ENCODE measurements at places on chromosomes 7 and 10.

DNA sequence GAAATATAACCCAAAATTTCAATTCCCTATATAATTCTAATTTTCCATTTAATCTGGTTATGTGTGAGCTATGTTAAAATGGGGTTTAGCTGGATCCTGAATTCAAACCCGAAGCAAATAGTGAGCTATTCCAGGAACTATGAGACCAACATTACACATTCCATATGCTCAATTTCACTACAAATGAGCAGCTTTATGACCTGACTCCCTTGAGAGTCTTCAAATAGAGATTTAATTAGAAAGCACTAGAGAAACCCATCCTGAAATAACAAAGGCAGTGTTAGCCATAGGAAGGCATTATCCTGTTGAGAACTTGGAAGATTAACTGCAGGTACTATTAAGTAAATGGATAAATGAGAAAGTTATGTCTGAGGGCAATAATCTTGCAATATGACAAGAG lies 890.0 kb downstream of the GRM8 start:
- no peak for DNase-seq

DNA sequence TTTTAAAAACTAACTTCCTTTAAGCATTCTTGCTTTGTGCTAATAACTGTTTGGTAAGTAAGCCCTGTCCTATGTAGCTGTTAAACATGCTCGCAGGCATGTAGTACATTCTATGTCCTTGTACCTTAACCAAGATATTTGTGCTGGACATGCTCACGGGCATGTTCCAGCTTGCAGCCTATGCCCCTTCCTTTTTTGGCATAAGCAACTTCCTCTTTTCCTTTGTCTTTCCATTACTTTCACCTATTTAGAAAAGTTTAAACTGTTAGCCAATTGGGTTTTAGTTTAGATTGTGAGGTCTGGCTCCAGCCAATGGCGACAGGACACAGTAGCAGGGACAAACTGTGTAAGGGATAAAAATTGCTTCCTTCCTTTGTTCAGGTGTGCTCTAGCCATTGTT lies 14.4 kb upstream of the APBB1IP start:
- no peak for DNase-seq

DNA sequence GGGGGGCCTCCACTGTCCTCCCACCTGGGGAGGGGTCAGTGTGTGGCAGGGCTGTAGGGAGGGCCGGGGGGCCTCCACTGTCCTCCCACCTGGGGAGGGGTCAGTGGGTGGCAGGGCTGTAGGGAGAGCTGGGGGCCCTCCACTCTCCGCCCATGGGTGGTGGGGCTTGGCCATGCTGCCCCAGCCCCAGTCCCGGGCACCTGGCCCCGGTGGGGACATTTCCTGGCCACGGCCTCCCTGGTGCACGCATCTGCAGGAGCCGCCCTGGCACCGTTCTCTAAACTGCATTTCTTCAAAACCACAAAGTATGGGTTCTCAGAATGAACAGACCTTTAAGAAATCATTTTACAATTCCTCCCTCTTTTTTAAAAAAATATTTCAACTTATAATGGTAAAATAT lies 89.3 kb upstream of the PDGFA start:
- DNase-seq, result no peak

- DNase-seq, result no peak
Observed at GRCh38 chr7:120404042-120404441, 131.1 kb downstream of the KCND2 start.

GRCh38 chr10:44974082-44974627 lies 4.5 kb downstream of the DEPP1 start:
- no peak for DNase-seq

GRCh38 chr10:23376229-23376655 lies 31.6 kb upstream of the C10orf67 start:
- DNase-seq, result no peak

DNA sequence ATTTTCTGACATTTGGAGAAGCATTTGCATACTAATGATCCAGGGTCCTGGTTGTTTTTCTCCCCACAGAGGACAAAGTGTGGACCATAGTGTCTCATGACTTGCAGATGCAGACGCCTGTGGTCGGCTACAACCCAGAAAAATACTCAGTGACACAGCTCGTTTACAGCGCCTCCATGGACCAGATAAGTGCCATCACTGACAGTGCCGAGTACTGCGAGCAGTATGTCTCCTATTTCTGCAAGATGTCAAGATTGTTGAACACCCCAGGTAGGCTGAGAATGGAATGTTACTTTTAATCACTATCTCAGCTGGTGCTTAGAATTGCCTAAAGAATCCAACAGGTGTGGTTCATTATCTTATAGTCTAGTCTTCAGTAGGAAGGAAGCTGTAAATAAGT lies 951.5 kb upstream of the C7orf33 start:
- DNase-seq, result no peak

- no peak for DNase-seq
Observed at GRCh38 chr7:39406467-39406866, 159.7 kb upstream of the YAE1 start.

GRCh38 chr7:80807166-80807900 lies 111.5 kb downstream of the SEMA3C start:
- DNase-seq, result no peak

GRCh38 chr10:5595994-5596471 lies 70.4 kb downstream of the ASB13 start:
- DNase-seq, result no peak

DNA sequence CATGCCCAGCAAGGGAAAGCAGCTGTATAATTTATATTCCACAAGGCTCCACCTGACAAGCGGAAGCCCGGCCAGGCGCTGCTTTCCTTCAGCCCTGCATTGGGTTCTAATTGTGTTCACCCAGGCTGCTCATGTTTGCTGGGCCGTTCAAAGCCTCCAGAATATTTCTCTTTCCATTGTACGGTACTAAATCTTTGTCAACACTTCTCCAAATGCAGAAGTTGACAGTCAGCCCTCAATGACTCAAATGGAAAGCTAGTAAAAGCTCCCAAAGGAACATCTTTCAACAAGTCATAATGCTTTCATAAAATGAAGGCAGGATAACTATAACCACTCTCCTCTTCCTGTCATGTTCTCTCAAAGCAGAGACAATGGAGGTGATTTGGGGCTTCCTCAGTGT lies 17.8 kb upstream of the CPXM2 start:
- DNase-seq, result no peak

GRCh38 chr10:5656737-5657579 lies 9.4 kb downstream of the ASB13 start:
- DNase-seq, result no peak

GRCh38 chr10:28681291-28681763 lies 4.0 kb downstream of the BAMBI start:
- DNase-seq, result no peak

DNA sequence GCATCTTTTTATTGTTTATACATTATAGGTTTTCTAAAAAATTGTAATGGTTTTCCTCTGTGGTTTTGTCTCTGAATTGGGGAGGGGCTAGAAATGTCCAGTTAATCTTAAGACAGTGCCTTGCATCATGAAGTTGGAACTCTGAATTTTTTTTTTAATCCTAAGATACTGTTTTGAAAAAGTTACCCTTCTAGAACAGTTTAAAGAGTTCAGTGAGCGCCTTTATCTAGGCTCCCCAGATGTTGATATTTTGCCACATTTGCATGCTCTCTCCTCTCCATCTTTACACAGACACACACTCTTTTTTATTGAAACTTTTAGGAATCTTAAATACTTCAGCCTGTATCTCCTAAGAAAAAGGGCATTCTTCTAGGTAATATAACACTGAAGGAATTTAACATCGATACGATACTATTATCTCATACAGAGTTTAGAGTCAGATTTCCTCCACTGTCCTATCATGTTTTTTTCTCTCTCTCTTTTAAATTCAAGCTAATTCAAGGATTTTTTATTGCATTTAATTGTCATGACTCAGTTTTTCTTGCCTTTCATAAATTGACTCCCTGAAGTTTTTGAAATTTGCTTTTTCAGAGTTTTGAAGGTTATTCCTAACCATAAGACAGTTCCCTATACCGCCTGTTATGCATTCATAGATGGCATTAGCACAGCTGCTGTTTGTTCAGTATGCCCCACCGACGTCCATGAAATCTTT lies 31.5 kb downstream of the PRKAR2B start:
- DNase-seq, result no peak

GRCh38 chr7:124688991-124689390 lies 76.6 kb downstream of the GPR37 start:
- DNase-seq, result no peak

DNA sequence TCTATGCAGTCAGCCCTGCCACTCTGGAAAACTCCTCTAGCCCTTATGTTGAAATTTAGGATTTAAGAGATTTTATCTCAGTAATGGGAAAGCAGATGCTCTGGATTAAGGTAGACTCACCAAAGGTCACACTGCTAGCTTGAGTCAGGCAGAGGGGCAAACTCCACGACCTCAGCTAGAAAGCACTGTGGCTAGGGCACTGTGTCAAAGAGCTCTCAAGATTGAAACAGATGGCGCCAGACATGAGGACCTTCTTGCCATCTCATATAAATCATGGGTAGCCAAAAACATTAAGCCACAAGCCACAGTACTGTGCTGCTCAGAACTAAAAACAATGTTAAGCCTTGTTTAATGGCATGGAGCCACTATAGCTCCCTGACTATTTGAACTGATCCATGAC lies 188.7 kb downstream of the DNAJC1 start:
- DNase-seq, result no peak

- DNase-seq, result no peak
Observed at GRCh38 chr7:129640400-129640799, 28.9 kb downstream of the NRF1 start.

- peak; percentile 20 for DNase-seq
Observed at GRCh38 chr10:43128958-43129706, 9.1 kb upstream of the CSGALNACT2 start.

GRCh38 chr7:27242555-27243339 lies at the start of gene EVX1:
EVX1 (plus strand) TSS chr7:27242802; CDS start chr7:27243031, 229 bp downstream.
- peak; percentile 49 for DNase-seq

DNA sequence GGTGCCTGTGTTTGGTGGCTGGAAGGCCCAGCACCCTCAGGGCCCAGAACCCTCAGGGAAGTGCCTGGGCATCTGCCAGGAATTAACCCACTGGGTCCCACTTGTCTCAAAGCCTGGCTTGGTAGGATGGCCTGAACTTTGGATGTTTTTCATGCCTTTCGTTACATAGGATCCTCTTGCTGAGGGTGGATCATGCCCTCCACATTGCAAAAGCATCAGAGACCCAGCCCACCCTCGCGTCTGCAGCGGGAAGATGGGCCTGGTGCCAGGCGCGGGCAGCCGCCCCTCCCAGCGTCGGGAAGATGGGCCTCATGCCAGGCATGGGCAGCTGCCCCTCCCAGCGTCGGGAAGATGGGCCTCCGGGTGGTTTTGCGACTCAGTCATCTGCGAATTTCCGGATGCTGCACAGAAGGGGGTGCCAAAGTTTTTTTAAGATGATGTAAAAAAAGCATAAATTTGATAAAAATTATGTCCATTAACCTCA lies 51.9 kb upstream of the PRKAR1B start:
- no peak for DNase-seq

DNA sequence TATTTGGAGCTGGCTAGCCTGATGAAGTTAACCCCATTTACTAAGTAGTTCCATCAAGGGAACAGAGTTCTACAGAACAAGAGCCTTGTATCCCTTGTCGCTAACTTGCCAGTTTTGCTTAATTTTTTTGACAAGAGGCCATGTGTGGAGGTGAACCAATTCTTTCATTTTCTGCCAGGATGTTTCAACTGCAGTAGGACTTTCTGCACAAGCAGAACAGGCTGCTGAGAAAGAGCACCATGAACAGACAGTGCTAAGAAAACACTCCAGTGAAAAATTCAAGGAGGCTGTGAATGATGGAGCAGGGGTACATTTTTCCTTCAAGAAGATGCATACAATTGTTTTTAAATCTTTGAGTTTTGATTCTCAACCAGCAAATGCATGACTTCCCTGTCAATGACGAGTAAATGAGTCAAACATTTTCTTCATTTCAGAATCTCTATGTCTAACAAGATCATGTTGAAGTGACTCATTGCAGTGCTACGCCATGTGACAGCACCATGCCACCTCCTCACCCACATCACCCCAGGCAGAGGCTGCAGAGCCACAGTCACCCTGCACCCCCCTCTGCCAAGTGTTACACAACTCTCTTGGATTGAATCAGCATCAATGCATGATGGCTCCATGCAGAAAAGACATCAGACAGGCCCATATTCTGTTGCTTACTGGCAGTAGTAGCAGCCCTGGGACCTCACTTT lies 193.1 kb downstream of the COBL start:
- peak; percentile 71 for DNase-seq

- DNase-seq, result no peak
Observed at GRCh38 chr7:137316648-137317353, 26.7 kb downstream of the PTN start.

DNA sequence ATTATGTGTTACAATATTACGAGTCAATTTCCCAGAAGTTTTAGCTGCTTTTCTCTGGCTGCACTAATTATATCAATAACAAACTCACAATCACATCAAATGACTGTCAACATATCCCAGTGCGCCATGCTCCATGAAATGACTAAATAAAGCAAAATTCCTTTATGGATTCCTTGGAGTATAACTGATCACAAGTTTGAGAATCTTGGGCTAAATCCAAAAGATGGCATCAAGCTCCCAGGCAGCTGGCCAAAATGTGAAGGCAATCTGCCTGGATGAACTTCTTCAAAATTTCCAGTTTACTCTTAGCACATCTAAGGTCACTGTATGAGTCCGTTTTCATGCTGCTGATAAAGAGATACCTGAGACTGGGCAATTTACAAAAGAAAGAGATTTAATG lies 210.8 kb downstream of the CCSER2 start:
- DNase-seq, result no peak

DNA sequence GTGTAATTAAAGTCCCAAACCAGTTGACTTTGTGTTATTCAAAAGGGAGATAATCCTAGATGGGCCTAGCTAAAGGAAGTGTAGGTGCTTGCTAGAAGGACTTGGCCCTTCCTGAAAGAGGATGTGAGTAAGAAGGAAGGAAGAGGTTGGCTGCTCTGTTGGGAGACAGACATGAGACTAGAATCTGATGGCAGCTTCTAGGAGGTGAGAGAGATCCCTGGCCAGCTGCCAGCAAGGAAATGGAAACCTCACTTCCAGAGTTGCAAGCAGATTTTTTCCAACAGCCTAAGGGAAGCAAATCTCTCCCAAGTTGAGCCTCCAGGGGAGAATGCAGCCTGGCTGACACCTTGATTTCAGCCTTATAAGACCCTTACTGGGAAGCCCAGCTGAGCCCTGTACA lies 368.4 kb upstream of the ZMIZ1 start:
- DNase-seq, result no peak

- DNase-seq, result no peak
Observed at GRCh38 chr7:110224643-110225042, 866.3 kb upstream of the LRRN3 start.

- DNase-seq, result no peak
Observed at GRCh38 chr10:122460891-122461293, 461 bp upstream of the HTRA1 start.

- no peak for DNase-seq
Observed at GRCh38 chr10:97752956-97753355, 16.0 kb downstream of the ZFYVE27 start.

- DNase-seq, result no peak
Observed at GRCh38 chr7:2011266-2012043, 221.3 kb downstream of the MAD1L1 start.

GRCh38 chr10:16481052-16481728 lies 40.5 kb downstream of the C1QL3 start:
- no peak for DNase-seq

Data from stimulated activated CD4-positive, alpha-beta T cell treated with anti-CD3 and anti-CD28 coated beads, Interleukin-2, amount 100 ng/mL, for 24 hours (primary cell).